Activated T-cell treated with anti-CD3 and anti-CD28 coated beads, Interleukin-2, amount 50 U/mL, for 72 hours (primary cell): ENCODE measurements at places on chromosomes 4 and X. TPM values are rescaled to one million over a fixed set of nuclear protein-coding genes. Genes with fewer than 3 reads are reported as not detected.

Gene TAF7L
- not detected for total RNA-seq

GRCh38 chrX:106220177-106220576 lies 52.1 kb downstream of the PWWP3B start:
- H3K4me1 ChIP-seq: no peaks in the 10 kb centered on the region
- H3K27me3 ChIP-seq: peaks cover 10% of the 10 kb centered on the region
- H3K36me3 ChIP-seq: no peaks in the 10 kb centered on the region
- DNase-seq: no peak
- H3K4me3 ChIP-seq: no peak overlapping the region

DNA sequence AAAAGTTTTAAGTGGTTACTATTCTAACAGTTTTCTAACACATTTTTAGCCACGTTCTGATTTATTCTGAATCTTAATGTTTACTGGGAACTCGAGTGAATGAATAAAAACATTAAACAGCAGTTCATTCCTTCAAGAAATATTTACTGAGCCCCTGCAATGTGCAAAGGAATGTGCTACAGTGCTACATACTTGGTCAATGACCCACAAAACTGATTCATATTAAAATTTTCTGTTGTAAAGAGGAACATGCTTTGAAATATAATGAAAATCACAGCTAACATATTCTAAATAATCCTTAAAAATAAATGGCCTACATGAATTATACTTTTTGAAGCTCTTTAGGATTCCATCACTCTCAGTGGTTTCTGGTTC lies 78.7 kb downstream of the ARAP2 start:
- DNase-seq: no peak
- no peaks in the 10 kb centered on the region for H3K27me3 ChIP-seq
- peaks cover 27% of the 10 kb centered on the region for H3K4me1 ChIP-seq
- H3K4me3 ChIP-seq: no peak overlapping the region
- no peak overlapping the region for H3K27ac ChIP-seq
- H3K36me3 ChIP-seq: peaks cover 15% of the 10 kb centered on the region

- H3K4me1 ChIP-seq: peaks cover 52% of the 10 kb centered on the region
- no peaks in the 10 kb centered on the region for H3K36me3 ChIP-seq
- no peak overlapping the region for H3K27ac ChIP-seq
- H3K4me3 ChIP-seq: no peak overlapping the region
- no peak for DNase-seq
- peaks cover 88% of the 10 kb centered on the region for H3K27me3 ChIP-seq
These were observed 2.8 kb upstream of the GSX2 start for GRCh38 chr4:54097152-54097551.

DNA sequence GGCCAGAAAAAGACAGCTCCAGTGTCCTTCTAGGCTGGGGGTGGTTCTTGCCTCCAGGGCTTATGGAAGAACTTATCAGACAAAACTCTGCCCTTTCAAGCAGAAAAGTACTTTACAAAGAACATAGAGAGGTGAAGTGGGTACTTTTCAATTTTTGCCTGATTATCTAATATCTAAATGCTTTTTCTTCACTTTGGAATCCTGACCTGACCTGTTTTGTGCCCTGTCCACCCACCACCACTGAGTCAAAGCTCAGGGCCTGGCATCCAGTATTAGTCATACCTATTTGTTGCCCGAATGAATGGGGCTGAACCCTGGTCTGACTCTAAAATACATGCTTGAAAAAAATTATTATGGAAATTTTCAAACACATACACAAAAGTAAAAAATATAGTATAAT lies 37.2 kb downstream of the RTL9 start:
- H3K4me3 ChIP-seq: no peak overlapping the region
- H3K27ac ChIP-seq: no peak overlapping the region
- H3K27me3 ChIP-seq: peaks cover 35% of the 10 kb centered on the region
- H3K36me3 ChIP-seq: no peaks in the 10 kb centered on the region
- H3K4me1 ChIP-seq: no peaks in the 10 kb centered on the region

DNA sequence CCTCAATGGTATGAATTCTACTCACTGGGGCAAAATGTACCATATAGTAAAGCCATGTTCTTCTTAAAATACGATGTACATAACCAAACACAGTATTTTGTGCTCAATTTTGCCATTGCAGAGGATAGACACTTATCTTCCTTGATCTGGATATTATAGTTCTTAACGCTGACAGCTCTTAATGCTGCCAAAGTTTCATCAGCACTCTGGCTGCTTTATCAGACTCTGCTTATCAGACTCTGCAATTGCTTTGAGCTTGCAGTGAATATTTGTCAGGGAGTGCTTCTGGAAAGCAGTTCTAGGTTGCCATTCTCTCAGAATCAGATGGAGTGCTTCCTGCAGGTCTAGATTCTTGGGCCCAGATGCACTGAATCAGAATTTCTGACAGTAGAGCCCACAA lies 863.1 kb downstream of the CCSER1 start:
- H3K36me3 ChIP-seq: no peaks in the 10 kb centered on the region
- no peaks in the 10 kb centered on the region for H3K27me3 ChIP-seq
- no peak overlapping the region for H3K27ac ChIP-seq
- H3K4me3 ChIP-seq: no peak overlapping the region
- H3K4me1 ChIP-seq: no peaks in the 10 kb centered on the region

DNA sequence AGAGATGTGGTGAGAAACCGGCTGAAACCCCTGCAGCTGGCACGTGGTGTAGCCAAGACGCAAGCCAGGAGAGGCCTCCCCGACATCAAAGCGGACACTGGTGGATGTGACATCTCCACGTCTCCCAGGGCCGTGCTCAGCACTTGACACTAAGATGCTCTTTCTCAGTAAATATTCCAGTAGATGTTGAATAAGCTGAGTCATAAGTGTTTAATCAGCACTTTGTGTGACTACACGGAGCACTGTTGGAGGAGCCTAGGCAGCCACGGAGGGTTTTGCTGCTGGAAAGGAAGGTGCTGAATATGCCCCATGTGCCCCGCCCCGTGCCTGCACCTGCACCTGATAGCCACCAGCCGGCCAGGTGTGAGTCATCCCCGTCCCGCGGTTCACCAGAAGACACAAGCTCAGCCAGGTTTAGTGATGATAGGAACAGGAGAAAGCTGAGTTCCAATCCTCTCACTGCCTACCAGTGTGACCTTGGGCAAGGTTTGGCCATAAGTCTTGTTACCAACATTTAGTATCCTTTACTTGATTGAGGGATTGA lies 29.0 kb upstream of the C4orf50 start:
- no peak overlapping the region for H3K27ac ChIP-seq
- no peak for DNase-seq
- H3K27me3 ChIP-seq: peaks cover 4% of the 10 kb centered on the region
- H3K4me3 ChIP-seq: no peak overlapping the region
- H3K4me1 ChIP-seq: peaks cover 4% of the 10 kb centered on the region
- H3K36me3 ChIP-seq: no peaks in the 10 kb centered on the region

DNA sequence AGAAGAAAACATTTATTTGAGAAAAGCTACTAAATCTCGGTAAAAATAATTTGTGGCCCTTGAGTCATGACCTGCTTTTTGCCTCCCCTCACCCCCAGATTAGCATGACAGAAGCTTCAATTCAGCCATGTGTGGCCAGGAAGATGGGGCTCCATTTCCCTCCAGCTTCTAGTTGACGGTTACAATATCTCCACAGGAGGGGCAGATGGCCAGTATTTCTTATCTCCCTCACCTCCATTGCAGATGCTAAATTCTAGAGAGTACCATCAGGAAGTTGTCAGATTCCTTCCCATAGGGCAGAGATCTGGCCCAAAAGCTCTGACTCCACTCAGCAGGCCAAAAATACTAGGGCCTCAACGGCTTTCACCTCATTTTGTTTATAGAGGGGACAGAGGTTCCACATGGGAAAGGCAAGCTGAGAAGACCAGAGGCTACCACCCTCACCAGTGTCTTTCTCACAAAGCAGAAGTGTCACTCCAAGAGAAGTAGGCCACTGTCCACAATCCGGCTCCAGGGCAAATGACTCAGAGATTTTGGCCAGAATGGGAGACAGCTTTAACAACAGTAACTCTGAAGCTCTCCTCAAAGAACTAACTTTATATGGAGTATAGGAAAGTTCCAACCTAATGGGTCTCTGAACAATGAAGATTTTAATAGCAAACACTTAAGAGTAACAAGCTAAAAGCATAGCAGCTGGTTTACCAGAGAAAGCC lies 108.3 kb downstream of the TBC1D19 start:
- H3K36me3 ChIP-seq: peaks cover 6% of the 10 kb centered on the region
- no peaks in the 10 kb centered on the region for H3K4me1 ChIP-seq
- H3K27me3 ChIP-seq: no peaks in the 10 kb centered on the region
- no peak overlapping the region for H3K27ac ChIP-seq
- DNase-seq: no peak
- no peak overlapping the region for H3K4me3 ChIP-seq

- no peaks in the 10 kb centered on the region for H3K36me3 ChIP-seq
- H3K4me3 ChIP-seq: no peak overlapping the region
- H3K27me3 ChIP-seq: no peaks in the 10 kb centered on the region
- H3K4me1 ChIP-seq: no peaks in the 10 kb centered on the region
- H3K27ac ChIP-seq: no peak overlapping the region
These were observed 243.2 kb upstream of the NOCT start for GRCh38 chr4:138772366-138772765.
